Stimulated activated CD8-positive, alpha-beta memory T cell treated with anti-CD3 and anti-CD28 coated beads, Interleukin-12 subunit alpha, Interleukin-12 subunit beta, amount 100 ng/mL, for 4 hours (primary cell): ENCODE measurements at places on chromosomes 7 and 10.

DNA sequence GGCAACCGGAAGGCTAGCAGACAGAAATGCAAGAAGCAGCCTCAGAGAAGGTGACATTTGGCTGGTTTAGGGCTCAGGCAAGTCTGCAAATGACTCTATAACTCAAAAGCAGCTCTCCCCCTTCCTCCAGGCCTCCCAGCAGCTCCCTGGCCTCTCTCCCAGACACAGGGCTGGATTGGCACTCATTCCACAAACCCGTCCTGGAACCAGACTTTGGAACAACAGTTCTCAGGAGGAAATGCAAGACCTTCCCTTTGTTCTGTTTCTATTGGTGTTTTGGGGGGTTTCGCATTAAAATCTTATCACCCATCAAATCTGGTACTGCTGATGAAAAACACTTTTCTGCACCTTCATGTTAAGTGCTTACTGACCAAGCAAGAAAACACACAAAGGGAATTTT is 40.3 kb upstream of the EFCAB10 start:
- no peak for DNase-seq

GRCh38 chr7:53151496-53151895 is 116.1 kb downstream of the POM121L12 start:
- no peak for DNase-seq

- no peak for DNase-seq
Observed at GRCh38 chr10:118758449-118758848, 3.7 kb upstream of the CACUL1 start.

GRCh38 chr7:54680377-54681005 is 78.5 kb downstream of the SEC61G start:
- DNase-seq = no peak

DNA sequence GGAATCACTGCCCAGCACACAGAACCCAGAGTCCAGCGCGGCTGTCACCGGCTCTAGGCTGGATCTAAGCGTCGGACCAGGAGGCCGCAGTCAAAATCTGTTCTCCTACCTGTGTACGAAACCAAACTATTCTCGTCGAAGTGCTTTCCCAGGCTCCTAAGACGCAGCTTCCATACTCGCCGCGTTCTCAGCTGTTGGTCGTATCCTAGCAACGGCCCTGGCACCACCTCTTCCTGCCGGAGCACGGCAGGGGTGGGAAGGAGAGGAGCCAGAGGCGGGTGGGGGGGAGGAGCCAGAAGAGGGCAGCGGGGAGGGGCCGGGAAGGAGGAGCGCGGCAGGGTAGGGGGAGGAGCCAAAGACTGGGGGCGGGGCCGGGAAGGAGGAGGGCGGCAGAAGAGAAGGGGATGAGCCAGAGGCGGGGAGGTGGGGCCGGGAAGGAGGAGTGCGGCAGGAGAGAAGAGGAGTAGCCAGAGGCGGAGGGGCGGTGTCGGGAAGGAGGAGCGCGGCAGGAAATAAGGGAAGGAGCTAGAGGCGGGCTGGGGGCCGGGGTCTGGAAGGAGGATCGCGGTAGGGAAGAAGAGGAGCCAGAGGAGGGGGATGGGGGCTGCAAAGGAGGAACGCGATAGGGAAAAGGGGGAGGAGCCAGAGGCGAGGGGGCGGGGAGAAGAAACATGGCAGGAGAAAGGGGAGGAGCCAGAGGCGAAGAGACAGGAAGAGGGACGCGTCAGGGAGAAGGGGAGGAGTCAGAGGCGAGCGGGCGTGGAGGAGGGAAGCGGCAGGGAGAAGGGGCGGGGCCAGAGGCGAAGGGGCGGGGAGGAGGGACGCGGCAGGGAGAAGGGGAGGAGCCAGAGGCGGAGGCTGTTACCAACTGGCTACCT is at the start of gene IQUB:
IQUB (minus strand) TSS at position 213 of the 878 bp plus-strand sequence. CDS start 22,255 bp downstream, outside the sequence.
- DNase-seq = peak; percentile 88

- no peak for DNase-seq
Observed at GRCh38 chr10:122052701-122053100, 63.7 kb downstream of the TACC2 start.
